ENCODE measurements at places on chromosomes 1 and 21.

GRCh38 chr1:100903777-100904176, 7.9 kb downstream of the SLC30A7 start:
- no peak for DNase-seq

DNA sequence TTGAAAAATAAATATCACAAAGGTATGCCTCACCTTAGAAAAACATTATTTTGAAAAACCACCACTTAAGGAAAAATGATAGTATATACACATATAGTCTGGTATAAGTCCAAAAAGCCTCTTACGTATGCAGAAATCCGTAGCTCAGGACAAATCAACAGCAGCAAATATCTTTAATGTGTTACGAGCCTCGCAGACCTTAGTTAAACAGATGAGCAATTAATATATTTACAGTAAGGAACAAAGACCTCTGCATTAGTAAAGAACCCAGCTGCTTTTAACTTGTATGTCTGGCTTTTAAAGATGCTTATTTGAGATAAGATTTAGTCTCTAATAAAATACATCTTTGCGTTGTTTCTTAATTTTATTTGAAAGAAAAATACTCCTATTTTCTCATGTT, 79.9 kb upstream of the CHRM3 start:
- DNase-seq: no peak

- DNase-seq: peak; percentile 5
Measured at GRCh38 chr1:63698001-63698838, 75.6 kb upstream of the ROR1 start.

GRCh38 chr21:44354001-44354405, 582 bp downstream of the TRPM2 start:
- no peak for DNase-seq

DNA sequence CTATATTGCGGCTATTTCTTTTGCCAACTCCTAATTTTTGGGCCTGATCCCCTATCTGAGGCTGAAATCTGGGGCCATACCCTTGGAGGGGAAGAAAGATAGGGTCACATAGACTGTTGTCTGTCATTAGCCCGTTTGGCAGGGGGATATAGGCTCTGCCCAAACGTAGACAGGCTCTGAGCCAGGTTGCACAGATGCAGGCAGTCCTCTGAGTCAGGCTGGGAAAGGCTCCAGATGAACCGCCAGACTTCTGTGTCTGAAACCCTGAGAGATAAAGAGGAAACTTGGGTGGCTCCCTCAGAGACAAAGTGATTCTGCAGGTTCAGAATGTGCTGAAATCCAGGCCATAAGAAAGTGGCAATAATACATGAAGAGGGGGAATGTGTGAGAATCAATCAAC, 4.0 kb upstream of the CAP1 start:
- DNase-seq: peak; percentile 45

- DNase-seq: no peak
Measured at GRCh38 chr1:162782671-162783070, 7.8 kb upstream of the HSD17B7 start.

DNA sequence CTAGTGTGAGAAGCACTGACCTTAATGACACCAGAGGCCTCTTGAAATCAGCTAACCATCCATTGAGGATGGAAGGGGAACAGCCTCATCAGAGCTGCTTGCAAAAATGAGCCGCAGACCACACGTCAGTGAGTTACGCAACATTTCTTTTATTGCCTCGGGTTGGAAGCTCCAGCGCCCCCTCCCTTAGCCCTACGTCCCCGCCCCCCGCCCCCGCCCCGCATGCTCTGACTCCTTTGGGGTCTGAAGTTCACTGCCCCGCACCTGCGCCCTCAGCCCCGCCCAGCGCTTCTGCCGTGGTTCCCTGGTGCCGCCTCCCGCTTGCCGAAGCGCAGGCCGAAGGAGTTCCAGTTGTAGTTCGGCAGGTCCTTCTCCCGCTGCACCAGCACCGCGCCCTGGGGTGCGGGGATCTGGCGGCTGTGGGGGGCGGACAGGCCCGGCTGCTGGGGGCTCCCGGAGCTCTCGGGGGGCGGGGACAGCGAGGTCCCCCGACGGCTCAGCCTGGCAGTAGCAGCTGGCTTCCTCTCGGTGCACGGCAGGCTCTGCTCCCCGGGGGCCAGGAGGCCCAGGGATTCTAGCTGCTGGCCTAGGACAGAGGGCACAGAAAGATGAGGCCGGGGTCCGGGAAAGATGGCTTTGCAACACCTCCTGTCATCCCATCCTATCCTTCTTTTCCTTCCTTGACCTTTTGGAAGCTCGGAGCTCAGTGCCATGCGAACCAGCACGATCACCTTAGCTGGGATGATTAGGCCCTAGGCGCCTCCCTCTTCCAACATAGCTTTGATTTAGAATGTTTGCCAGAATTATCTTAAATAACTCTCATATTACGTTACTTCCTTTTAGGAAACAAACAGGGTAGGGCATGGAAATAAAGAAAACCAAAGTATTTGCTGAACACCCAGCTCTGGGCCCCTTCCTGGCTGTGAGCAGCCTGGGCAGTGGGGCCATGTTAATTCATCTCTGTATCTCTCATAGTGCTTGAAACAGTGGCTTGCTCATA, 5.8 kb downstream of the KISS1 start:
- no peak for DNase-seq

- DNase-seq: no peak
Measured at GRCh38 chr1:221736714-221737113, 5.2 kb downstream of the DUSP10 start.

- no peak for DNase-seq
Measured at GRCh38 chr1:169925505-169926482, 32.1 kb upstream of the SCYL3 start.

DNA sequence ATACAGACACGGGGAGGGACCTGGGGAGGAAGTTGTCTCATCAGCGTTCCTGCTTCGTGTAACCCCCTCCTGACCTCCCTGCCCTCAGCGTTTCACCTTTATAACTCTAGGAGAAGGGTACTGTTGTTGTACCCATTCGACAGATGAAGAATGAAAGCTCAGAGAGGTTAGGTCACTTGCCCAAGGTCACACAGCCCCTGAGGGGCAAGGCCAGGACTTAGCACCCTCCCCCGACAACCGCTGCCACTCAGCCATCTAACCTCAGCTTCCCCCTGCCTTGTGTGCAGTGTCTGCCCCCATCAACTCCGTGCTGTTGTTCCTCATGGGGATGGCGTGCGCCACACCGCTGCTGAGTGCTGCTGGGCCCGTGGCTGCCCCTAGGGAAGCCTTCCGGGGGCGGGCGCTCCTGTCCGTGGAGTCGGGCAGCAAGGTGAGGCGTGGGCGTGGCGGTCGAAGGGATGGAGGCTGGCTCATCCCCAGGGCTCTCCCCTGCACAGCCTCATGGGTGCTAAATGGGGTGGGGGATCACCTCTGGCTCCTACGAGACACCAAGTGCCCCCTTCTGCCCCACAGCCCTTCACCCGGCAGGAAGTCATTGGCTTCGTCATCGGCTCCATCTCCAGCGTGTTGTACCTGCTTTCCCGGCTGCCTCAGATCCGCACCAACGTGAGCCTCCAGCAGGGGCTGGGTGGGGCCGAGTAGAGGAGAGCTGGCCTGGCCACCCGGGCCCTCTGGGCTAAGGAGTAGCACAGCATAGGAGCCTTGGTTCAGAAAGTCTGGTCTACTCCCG, 14.0 kb downstream of the SLC66A1 start:
- DNase-seq: no peak

DNA sequence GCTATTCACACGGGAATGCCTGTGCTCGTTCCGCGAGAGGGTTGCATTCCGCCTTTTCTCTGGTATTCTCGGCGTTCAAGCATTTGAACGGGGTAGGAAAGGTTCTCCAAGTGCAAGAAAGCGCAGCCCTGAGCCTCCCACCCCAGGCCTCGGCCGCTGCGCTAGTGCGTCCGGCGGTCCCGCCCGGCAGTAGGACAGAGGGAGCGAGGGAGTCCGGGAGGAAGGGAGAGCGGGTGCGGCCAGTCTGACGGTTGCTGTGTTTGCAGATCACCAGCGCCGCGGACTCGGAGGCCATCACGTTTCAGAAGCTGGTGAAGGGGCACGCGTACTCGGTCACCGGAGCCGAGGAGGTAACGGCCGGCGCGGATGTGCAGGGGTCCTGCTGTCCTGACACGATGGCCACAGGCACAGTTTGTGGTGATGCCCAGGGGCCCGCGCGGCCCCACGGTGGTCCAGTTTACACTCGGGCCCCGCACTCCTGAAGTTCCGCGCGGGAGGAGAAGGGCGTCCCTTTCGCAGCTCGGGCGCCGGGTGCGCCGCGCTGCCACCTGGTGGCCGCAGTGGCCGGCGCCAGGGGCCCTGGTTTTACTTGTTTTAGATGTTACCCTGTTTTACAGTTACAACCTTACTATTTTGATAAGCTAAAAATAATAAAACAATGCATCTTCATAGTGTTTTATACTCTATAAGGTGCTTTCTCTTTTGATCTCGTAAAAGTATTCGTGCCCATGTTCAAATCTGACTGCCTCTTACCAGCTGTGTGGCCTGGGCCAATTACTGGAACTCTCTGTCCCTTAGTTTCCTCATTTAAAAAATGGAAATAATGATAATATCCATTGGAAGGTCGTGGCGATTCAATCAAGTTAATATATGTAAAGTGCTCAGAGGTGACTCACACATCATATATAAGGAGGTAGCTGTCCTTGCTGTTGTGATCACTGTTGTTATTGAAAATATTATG, 36.7 kb downstream of the CAPN2 start:
- DNase-seq: peak; percentile 34

GRCh38 chr1:193417945-193418744, 231.7 kb upstream of the B3GALT2 start:
- DNase-seq: no peak

Measured in hippocampal formation (tissue), 2 donors.